NCI-H2029 treated with DMSO at 0.1 percent for 48 hours (cell line): ENCODE measurements at places on chromosomes 2 and 18.
A peak's percentile ranks its signal among the peaks of the same experiment; 100 is the strongest.

GRCh38 chr2:170222842-170223241 lies 44.9 kb downstream of the MYO3B start:
- DNase-seq = no peak

DNA sequence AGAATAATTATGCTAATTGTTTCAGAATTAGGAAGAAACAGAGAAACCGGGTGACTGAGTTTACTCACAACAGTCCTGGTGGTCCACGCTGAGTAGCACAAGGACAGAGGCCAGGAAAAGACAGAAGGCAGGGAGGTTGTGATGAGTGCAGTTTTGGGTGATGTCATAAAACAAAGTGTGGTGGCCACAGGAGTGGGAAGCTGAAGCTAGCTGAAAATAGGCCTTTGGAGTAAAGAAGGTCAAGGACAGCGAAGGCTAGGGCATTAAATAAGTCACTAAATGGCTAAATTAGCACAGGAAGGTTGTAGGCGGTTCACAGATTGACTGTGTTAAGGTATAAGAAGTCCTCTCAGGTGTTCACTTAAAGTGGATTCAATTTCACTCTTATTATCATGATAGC lies 120.9 kb upstream of the TTN start:
- DNase-seq = no peak

DNA sequence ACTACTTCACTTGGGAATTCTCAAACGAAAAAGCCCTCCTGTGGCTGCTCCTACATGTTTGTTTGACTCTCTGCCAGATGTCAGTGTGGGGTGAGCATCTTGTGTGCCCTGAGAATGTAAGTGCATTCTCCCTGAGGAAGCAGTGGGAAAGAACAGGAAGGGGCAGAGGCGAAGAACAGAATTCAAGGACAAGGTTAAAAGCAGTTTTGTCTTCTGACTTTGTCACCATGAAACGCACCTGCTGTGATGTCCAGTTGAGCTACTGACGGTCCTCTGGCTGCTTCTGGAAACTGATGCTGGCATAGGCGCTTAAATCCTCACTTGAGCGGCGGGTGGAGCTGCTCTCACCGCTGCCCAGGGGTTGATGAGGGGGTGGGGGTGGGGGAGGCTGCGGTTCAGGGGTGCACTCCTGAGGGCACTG lies 4.9 kb downstream of the IRS1 start:
- no peak for DNase-seq

DNA sequence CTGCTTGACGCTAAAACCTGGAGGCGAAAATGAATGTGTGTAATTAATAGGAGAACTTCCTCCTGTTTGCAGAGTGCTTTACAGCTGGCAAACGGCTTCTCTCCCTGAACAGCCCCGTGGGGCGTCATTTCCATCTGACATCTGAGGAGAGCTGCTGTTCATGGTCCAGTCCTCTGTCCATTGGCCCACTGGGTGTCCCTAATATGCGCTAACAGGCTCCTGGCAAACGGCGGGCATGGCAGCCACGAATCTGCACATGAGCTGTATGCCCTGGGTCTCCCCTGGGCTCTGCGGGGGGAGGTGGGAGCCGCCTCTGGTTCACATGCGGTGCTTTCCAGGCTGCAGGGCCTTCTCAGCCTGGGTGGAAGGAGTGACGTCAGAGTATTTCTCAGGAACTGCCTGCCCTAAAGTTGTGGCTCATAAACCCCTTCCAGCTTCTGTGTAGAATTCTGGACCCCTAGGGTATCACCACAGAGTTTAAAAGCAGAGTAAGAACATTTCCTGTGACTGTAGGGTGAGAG lies 73.2 kb downstream of the LRRFIP1 start:
- DNase-seq = peak; percentile 27

- no peak for DNase-seq
These were observed 211.0 kb downstream of the NEDD4L start for GRCh38 chr18:58254873-58255511.

DNA sequence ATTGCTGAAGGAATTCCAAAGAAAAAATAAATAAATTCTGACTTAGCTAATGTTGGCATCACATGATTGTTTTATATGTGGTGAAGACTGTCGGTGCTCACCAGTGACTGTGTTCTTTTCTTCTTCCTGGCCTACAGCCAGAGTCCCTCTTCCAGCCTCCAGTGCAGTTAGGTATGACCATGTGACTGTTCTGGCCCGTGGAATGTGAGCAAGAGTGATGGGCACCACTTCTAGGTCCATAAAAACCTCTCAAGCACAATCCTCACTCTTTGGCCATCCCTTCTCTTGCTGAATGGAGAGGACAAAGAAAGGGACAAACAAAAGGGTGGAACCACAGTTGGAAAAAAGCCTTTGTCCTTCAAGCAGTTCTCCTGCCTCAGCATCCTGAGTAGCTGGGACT lies 39.0 kb upstream of the BMPR2 start:
- peak; percentile 47 for DNase-seq

GRCh38 chr2:79259296-79259695 lies 99.7 kb upstream of the REG3A start:
- no peak for DNase-seq

- no peak for DNase-seq
These were observed 25.1 kb upstream of the ME2 start for GRCh38 chr18:50853863-50854271.

- DNase-seq = no peak
These were observed 32.6 kb upstream of the CABLES1 start for GRCh38 chr18:23102493-23103261.

DNA sequence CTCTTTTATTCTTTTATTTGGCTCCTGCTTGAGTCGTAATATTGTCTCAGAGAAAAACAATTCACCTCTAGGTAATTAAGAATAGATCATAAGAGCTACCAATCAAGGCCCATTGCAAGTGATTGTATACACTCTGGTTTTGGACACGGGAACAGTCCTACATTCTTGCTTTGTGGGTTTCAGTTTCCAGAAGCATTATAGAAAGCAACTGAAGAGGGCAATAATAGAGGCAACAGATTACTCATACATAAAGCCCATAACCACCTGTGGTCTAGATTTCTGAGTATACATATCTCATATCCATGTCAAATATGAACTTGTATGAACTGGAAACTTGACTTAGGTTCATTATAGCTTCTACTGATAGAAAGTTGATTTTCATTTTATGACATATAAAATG lies 65.4 kb downstream of the DIS3L2 start:
- DNase-seq = no peak
